ENCODE measurements at places on chromosomes 4 and X.

DNA sequence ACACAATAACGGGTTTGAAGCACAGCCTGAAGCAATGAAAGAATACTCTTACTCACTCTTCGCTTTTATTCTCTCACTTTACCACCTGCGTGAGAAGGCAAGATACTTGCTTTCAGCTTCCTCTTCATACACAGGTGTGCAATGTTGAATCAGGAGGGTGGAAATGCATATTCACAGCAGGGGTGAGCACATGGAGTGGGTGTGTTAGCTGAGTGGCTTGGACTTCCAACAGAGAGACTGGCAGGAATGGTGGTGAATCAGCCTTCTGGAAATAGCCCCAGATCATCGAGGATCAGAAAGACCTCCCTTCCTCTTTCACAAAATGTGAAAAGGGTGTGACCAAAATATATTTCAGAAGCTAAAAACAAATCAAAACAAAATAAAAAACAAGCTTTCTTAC, 521.2 kb downstream of the STIM2 start:
- no peak for DNase-seq

GRCh38 chr4:20681271-20681670, 19.0 kb upstream of the PACRGL start:
- no peak for DNase-seq

DNA sequence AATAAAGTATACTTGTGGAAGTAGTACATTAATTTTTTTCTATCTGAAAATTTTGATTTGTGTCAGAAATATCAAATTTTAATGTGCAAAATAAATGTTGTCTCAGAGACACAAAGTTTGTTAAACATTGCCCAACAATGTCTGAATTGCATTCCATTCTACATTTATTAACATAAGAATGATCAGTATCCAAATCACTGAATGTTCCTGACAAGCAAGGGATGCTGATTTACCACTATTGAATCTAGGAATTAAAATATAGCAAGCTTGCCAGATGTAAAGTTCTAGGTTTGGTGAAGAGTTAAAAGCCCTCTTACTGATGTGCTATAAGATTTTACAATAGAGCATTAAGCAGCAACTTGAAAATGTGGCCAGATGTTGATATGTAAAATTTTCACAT, 489.2 kb upstream of the CTSO start:
- no peak for DNase-seq

- no peak for DNase-seq
Measured at GRCh38 chrX:154981116-154981411, 41.5 kb downstream of the F8 start.

GRCh38 chr4:95643627-95644026, 94.9 kb upstream of the UNC5C start:
- no peak for DNase-seq

DNA sequence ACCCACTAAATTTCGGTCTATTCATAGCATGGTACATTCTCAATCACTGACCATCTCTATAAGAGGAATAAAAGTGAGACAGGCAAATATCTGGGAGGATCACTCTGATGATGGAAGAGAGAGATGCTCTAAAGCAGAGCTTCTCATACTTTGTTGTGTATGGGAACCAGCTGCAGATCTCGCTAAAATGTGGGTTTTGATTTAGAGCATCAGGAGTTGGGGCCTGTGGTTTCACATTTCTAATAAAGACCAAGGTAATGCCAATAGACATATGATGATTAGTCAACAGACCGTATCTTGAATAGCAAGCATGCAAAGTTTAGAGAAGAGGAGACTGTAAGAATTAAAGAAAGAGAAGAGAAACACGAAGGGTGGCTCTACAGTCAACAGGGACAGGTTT, 107.4 kb upstream of the FTHL17 start:
- DNase-seq = no peak

- no peak for DNase-seq
Measured at GRCh38 chr4:41530741-41531140, 7.2 kb upstream of the LIMCH1 start.

- no peak for DNase-seq
Measured at GRCh38 chr4:5463361-5463760, 245.0 kb downstream of the EVC2 start.

DNA sequence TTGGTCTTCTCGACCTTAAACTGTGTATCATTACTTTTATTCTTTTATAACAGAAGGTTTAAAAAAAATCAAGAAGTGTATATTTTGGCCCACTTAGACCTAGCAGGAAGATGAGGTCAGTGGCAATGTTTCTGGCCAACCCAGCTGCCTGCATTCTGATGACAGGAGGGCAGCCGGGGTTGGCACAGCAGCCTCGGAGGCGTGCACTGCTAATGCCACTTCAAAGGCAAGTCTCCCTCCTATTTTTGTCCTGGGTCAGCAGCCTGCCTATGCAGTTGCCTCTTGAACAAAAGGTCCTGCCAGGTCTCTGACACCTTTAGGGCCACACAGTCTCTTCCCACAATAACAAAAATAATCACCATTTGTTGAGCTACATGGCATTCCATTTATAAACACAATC, 89.4 kb upstream of the MYOZ2 start:
- DNase-seq = no peak

- peak; percentile 79 for DNase-seq
Measured at GRCh38 chr4:156568041-156568440, 403.6 kb downstream of the PDGFC start.

DNA sequence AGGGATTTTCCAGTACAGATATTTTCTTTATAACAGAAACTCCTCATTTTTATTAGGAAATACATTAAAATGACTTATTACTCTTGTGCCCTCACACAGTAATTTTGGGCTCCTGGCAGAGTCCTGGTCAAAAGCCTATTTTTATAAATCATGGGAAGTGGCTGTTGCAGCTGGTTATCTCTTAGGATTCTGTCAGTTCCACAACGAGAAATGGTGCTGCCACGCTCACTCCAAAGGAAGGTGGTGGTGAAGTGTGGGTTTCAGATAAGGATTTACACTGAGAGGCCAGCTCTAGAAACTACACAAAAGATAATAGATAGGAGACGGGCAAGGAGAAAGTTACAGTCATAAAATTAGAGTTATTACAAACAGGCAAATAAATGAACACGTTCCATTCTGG, 159.2 kb upstream of the FAM241A start:
- DNase-seq = no peak

DNA sequence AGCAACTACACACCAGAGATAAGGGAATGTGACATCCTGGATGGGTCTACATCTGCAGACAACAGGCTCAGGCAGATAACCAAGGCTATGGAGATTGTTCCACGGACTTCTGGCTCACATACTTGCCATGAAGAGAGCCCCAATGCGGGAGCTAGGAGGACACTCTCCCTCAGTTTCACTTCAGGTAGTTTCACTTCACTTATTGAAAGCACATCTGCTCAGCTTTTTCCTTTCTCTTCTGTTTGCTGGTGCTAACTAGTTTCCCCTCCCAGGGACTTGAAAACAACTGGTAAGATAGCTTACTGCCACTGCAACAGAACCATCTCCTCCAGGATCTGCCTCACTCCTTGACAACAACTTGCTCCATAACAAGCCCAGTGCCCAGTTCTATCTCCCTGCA, 1.4 kb upstream of the CT47C1 start:
- no peak for DNase-seq

- DNase-seq = no peak
Measured at GRCh38 chr4:42458657-42459056, 61.4 kb downstream of the SHISA3 start.

GRCh38 chr4:176561368-176561767, 231.4 kb downstream of the VEGFC start:
- DNase-seq = no peak

DNA sequence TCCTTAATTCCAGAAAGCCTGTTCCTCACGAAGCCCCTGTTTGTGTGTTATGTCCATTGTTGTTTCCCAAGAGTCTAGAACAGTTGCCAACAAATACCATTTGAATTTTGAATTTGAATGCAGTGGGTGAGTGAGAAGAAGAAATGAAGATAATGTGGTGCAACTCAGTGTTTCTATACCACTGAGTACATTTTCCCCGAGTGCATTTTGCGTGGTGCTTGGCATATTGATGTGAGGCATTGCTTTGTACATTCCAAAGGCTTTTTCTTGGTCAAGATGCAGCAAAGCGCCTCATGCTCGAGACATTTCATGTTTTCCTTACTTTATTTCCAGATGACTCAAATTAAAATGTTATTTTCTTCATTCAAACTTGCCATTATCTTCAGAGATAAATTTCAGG, 253.1 kb upstream of the RPS6KA3 start:
- no peak for DNase-seq

DNA sequence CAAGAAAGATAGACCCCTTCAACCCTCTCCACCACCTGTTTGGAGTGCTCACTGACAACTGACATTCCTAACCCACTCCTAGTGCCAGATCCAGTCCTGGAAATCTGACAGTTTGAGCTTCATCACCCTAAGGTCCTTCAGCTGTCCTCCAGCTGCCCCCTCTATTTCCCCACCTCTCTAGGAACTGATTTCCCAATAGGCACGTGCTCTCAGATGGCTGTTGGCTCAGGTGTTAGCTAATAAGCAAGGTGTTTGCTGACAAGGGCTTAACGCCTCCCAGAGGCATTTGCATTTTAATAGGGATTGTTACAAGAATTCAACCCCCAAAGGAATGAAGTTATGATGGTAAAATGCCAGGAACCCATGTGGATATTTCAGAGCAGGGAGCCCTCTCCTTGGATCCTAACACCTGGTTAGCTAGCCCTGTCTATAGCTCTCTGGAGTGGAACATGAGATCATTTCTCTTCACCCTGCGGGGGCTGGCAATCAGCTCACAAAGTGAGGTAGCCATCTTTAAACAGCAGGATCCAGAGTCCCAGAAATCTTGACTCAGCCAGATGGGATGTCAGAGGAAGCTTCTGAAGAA, 348.5 kb upstream of the SFRP2 start:
- DNase-seq = no peak

DNA sequence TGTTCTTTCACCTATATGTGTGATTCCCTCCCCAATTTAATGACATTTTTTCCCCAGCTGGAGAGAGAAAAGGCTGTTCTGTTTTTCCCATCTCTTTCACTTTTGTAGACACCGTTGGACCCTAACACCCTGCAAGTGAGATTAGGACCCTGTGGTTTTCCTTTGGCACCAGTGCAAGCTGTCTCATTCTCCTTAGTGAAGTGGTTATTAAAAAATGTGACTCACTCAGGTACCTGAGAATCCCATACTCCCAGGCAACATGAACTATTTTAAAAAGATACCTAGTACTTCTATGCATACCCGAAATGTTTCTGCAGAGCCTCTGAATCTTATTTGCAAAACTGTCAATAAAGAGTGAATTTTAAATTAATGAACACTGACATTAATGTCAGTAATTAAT, 175.7 kb upstream of the TBC1D9 start:
- DNase-seq = no peak

GRCh38 chr4:20883231-20883630, 183.0 kb downstream of the PACRGL start:
- DNase-seq = no peak

DNA sequence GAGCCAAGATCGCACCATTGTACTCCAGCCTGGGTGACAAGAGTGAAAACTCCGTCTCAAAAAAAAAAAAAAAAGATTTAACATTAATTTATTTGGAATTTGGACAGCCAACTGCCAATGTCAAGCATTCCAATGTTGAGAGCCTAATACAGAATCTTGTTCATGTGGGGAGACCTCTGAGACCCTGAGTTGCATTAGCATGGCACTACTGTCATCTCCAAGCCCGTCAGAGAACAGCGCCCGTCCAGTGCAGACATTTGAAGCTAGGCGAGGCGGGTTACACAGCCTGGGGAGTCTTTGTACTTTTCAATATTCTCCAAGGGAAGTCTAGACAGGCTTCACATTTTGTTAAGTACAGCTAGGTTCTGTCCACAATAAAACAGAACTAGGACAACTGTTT, 126.7 kb downstream of the CHRNA9 start:
- no peak for DNase-seq

- peak; percentile 36 for DNase-seq
Measured at GRCh38 chr4:139666735-139667281, 1.2 kb downstream of the MGST2 start.

GRCh38 chr4:183602557-183603027, 56.4 kb downstream of the RWDD4 start:
- DNase-seq = peak; percentile 12

DNA sequence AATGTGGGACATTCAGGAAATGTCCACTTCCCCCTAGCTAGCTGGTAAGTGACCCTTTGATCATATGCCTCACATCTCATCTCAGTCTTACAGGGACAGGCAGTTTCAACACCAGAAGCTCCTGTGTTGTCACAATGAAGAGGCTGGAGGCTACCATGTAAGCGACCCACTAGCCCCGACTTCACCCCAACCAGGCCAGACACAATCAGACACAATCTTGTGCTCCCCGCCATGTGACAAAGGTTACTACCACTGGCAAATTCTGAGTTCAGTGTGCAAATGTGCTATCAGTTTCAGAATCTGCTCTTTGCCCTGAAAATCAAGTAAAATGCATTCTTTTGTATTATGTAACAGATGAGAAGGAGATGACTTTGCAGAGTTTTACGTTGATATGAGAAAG, 56.9 kb upstream of the STS start:
- DNase-seq = no peak

DNA sequence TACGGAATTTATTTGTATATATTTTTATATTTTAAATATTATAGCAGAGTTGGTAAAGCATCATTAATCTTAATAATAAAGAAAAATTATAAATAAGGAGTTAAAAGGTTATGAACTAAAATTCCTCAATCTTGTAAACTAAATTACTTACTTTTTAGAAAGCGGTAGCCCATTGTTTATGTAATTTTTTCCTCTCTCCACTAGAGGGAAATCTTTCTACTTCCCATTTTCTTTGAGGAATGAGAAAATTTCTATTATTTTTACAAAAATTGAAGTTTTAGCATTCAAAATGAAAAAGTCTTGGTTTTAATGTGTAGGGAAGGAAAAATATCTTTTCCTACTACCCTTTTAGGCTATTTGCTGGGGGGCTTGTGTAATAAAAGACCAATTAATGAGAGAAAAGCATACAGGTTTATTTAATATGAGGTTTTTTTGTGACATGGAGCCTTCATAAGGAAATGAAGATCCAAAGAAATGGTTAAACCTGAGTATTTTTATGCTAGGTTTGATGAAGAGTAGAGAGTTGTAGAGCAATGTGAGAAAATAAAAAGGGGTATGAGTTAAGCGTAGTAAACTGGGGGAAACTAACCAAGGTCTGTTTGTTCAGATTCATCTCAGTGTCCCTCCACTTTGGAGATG, 68.7 kb upstream of the ADAD1 start:
- no peak for DNase-seq

- DNase-seq = peak; percentile 20
Measured at GRCh38 chrX:3638280-3638873, 75.1 kb downstream of the PRKX start.

DNA sequence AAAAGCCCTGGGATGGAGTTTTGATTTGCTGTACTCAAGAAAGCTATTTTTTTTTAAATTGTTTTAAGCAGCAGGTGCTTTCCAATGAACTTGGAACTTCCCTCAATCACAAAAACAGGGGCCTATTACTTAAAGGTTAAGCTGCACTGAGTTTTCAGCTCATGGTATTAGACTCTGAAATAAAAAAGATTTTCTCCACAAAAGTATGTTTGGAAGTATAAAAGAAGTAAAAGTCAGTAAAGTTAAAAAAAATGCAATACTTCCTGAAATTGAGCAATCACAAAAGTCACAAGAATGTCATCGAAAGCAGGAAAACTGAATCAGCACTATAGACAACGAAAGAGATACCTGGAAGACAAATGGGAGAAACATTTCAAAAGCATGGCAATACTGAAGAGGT, 38.9 kb upstream of the PLAC8 start:
- DNase-seq = no peak

All from mammary epithelial cell (primary cell).